ENCODE measurements at places on chromosomes 7 and 10.

- no peak for DNase-seq
Measured at GRCh38 chr7:15557186-15557585, 4.6 kb downstream of the AGMO start.

- peak; percentile 68 for DNase-seq
Measured at GRCh38 chr7:80335511-80336231, 176.2 kb downstream of the GNAT3 start.

DNA sequence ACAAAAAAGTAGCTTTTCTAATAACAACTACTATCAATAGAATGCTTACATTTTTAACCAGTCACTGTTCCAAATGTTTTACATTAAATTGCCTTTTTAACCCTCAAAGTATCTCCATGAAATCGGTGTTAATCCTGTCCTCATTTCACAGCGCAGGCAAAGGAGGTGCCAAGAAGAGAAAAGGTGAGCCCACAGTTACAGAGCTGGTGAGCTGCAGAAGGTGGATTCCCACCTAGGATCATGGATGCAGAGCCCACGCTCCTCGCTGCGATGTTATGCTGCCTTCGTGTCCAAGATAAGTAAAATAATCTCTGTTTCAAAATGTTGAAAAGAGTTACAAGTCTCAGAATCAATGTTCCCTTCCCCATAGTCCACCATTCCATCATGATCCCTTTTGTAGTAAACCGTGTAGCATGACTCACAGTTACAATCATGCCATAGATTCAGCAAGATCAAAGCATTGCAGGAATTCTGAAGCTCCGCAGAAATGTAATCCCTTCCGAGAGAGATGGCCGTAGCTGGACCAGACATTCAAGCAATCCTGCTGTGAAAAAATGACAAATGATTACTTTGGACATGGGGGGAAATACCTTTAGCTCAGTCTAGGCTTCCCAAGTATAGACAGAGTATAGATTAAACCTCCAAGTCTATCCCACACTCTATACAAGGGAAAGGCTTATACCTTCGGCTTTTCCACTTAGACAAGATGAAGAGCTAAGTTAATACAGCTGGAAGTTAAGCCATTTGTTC lies 394.7 kb upstream of the AKR1E2 start:
- DNase-seq = peak; percentile 56

- peak; percentile 3 for DNase-seq
Measured at GRCh38 chr10:127813290-127813689, 76.3 kb downstream of the FOXI2 start.

GRCh38 chr7:26293569-26294308 lies 2.1 kb downstream of the SNX10 start:
- no peak for DNase-seq

GRCh38 chr7:124032369-124033094 lies at the start of gene TMEM229A:
Gene TMEM229A, minus strand, starts transcription at chr7:124033067. Its CDS starts 64 bp downstream, at chr7:124033003.
- peak; percentile 58 for DNase-seq
